SHP77 treated with DMSO at 0.1 percent for 48 hours (cell line): ENCODE measurements at places on chromosomes 3 and 15.

- DNase-seq = no peak
These were observed 231.0 kb downstream of the ITPR1 start for GRCh38 chr3:4724051-4724629.

- no peak for DNase-seq
These were observed 27.7 kb upstream of the KBTBD12 start for GRCh38 chr3:127887321-127887720.

GRCh38 chr3:64399205-64399800 lies 174.0 kb upstream of the PRICKLE2 start:
- no peak for DNase-seq

DNA sequence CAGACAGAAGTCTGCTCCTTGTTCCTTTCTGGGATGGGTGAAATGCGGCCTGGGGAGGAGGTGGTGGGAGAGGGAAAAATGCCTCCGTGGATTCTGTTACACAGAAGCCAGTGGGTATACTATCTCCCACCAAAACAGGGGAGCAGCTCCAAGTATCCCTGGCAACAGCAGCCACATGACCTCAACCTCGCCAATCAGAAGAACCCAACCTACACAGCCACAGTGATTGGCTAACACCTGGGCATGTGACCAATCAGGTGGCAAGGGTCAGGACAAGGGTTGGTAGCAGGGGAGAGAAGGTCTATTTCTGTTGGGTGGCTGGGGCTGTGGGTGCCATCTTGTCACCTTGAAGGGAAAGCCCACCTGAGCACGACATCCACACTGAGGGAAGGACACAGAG lies 9.1 kb upstream of the ACAD9 start:
- no peak for DNase-seq

GRCh38 chr3:156657862-156658731 lies 16.3 kb upstream of the TIPARP start:
- DNase-seq = no peak

GRCh38 chr15:57451555-57451954 lies 75.2 kb downstream of the CGNL1 start:
- DNase-seq = no peak

DNA sequence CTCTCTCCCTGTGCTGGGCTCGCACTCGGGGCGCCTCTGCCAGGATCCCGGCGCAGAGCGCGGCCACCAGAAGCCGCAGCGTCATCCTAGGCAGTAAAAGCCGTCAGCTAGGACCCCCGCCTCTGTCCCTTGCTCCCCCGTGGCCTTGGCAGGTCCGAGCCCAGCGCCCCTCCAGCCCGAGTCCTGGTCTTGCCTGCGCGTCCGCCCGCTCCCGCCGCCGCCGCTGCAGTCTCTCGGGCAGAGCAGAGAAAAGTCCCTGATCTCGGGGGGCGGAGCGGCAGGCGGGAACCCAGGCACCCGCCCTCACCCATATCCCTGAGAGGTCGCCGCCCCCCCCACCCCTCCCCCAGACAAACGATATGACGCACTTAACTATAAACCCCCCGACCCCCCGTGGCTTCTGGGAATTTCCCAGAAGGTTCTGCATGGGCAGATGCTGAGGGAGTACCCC lies at the start of gene COL7A1:
Gene COL7A1, minus strand, starts transcription at position 255 of the 451 bp plus-strand sequence. Its CDS starts 170 bp downstream, at position 85.
- no peak for DNase-seq

DNA sequence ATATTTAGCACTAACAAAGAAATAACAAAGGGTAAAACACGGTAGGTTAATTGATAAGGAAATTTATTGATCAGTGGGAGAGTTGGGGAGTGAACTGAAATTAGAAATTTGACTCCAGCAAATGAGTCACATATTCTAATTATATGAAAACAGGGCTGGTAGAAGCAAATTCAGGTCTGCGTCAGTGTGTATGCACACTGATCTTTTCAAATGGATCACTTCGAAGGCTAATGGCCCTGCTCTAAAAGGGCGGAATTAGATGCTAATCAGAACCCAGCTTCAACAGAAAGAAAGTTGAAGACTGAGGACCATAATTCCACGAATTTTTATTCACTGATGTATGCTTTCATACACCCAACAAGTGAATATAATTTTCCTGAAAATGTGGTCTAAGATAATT lies 762.4 kb upstream of the DPPA4 start:
- DNase-seq = no peak

GRCh38 chr3:59308001-59308400 lies 258.2 kb upstream of the CFAP20DC start:
- DNase-seq = no peak

DNA sequence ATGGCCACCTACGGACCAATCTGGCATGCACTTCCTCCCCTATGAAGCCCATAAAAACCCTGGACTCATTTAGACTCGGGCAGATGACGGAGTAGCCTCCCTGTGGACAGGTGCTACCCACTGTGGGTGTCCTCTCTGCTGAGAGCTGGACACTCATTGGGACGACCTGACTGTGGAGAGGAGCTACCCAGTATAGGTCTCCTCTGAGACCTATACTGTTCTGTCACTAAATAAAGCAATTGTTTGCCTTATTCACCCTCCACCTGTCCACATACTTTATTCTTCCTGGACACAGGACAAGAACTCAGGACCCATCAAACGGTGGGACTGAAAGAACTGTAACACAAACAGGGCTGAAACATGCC lies 53.3 kb upstream of the CADM2 start:
- DNase-seq = no peak

DNA sequence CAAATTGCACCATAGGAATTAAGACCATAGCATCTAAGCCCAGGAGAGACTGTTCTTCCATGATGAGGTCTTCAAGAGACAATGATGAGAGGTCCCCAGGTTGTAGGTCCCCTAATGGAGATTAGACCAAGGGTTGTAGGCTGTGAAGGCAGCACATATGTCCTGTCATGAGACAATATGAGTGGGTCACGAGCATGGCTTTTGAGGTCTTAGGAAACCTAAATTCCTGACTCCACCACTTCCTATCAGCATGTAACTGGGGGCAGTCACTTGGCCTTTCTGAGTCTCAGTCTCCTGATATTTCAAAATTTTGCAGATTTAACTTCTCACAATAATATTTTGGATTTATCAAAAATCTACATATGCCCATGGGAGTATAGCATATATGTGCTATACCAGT lies 31.3 kb downstream of the STAC start:
- DNase-seq = no peak

- DNase-seq = no peak
These were observed 5.0 kb downstream of the SLC22A13 start for GRCh38 chr3:38270606-38271005.

DNA sequence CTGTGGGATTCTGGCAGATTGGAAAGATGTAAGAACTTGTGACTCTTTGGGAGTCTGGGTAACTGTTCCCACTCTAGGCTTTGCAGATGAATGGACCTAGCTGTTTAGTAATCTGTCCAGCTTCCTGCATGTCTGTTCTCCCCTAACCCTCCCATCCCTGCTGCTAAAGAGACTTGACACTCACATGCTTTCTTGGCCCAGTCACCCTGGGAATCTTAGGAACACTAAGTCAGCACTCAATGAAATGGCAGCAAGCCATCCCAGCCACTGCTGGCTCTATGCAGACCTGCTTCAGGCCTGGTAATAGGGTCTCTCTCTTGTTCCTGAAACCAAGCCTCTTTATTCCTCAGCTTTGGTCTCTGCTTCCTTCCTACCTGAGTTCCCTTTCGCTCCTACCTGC lies 63.7 kb upstream of the THSD4 start:
- no peak for DNase-seq

- no peak for DNase-seq
These were observed 57.5 kb upstream of the NANOGP8 start for GRCh38 chr15:35142578-35142977.

DNA sequence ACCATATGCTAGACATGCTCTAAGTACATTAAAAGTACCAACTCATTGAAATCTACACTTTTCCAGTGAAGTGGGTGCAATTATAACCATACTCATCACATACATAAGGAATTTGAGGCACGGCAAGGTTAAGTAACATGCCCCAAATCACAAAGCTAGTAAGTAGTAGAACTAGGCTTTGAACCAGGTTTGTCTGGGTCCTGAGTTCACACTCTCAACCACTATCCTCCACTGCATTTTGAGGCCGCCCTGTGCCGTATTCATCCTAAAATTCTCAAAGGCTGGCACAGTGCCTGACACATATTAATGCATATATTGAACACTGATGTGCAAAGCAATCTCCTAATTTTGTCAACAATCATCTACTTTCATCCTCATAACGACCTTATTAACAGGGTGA lies 68.8 kb upstream of the CDV3 start:
- DNase-seq = no peak

- DNase-seq = no peak
These were observed 16.1 kb downstream of the ROBO1 start for GRCh38 chr3:79751703-79752102.
